ENCODE measurements at places on chromosomes 16 and 17. TPM values are rescaled to one million over a fixed set of nuclear protein-coding genes. Genes with fewer than 3 reads are reported as not detected.

Gene MSLN
- total RNA-seq = not detected

DNA sequence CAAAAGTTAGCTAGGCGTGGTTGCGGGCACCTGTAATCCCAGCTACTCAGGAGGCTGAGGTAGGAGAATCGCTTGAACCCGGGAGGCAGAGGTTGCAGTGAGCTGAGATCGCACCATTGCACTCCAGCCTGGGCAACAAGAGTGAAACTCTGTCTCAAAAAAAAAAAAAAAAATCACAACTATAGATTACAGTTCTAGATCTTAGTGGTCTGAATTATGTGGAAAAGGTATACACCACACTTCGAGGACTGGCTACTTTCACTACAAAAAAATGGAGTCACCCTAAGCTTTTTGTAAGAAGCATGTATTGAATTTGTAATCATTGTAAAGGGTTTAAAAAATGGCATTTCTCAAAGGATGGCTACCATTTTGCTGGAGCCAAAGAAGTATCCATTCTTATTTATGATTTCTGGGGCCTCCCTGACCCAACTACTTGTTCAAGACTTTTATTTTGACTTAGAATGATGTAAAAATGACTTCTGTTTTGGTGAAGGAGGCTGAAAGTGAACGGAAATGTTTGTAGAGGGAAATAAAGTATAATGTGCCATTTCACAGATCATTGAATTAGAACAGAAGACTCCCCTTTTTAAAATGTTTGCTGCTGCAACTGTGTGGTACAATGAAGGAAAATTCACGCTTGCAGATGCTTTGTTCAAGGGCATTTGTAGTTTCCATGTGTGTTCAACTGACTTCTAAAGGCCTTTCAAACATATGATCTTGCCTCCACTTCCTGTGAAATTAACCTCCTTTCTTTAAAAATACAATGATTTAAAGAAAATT is 37.1 kb upstream of the NOL11 start:
- DNase-seq = no peak

Gene GDPD1
- 3.2 TPM for total RNA-seq

- no peak for DNase-seq
Observed at GRCh38 chr17:64580384-64581315, 73.9 kb downstream of the CEP95 start.

Gene JPH3
- not detected for total RNA-seq

DNA sequence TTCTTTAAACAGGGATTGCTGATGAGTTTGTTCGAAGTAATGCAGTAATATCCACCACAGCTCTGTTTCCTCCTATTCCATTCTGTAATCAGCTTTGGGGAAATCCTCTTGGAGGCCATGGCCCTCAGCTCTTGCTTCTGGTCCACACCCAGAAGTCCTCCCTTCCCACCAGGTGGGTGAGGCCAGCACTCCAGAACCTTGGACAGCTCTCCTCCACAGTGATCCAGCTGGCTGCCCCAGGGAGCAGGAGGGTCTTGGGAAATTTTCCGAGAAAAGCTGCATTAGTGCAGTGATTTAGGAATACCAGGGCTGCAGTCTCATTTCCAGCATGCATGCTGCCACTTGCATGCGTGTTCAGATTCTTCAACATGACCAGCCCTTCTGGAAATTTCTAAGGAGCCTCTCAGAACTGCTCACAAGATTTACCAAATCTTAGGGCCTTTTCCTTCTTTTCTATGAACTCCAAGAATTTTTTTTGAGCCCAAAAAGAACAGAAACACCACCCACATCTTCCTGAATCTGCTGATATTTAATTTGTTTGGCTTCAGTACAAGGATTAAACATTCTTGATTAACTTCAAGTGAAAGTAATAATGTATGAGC is 4.2 kb downstream of the SMPD3 start:
- no peak for DNase-seq

Gene TERB1
- not detected for total RNA-seq

Gene CYBC1
- 253 TPM for total RNA-seq

- no peak for DNase-seq
Observed at GRCh38 chr17:17403065-17403464, 73.7 kb upstream of the MED9 start.

DNA sequence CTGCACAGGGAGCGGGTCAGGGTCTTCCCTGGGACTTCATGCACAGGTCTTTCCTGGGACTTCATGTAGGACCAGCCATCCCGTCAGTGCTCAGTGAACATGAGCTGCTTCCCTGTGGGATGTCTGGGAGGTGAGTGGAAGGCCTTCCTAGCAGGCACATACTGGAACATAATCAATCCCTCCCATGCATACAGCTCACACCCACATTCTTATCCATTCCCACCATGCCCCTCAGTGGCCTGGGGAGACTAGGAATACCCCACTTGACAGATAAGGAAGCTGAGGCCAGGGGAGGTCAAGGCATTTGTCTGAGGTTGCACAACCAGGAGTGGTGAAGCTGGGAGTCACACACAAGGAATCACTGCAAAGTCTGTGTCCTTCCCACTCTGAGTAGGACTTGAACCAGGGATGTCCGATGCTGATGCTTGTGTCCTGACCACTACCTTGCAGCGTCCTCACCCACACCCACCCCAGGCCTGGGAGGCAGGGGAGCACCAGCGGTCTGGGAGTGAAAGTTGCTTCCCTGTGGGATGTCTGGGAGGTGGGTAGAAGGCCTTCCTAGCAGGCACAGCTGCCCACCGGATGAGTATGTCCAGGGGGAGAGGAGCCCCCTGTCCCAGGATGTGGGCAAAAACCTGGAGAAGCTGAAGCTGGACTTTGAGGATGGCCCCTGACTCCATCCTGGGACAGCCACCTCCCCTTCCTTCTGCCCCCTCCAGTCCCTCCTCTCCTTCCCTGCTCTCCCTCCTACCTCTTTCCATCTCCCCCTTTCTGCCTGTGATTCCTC is 1.0 kb upstream of the NLRC5 start:
- no peak for DNase-seq

Gene TP53TG3D
- not detected for total RNA-seq

DNA sequence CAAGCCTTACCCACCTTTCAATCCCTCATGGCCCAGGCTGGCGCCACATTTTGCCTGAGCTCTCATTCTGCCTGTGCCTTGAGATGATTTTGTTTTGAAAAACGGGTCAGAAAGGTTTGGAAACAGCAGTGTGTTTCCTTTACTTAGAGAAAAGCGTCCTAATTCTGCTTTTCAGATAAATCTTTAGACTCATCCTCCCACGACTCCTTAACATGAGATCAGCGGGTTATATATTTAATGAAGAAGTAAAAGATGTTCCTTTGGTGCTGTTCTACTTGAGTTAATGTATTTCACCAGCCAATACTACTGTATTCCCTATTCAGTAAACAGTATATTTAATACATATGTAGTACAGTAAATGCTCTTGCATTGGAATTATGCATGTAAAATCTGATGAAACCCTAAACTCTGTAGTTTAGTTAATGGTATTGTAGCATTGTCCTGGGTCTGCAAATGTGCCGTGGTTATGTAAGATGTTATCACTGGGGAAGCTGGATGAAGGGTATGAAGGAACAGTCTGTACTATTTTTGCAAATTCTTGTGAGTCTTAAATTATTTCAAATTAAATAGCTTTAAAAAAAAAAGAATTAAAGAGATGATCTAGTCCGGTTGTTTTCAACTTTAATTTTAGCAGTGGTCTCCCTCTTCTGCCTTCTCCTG is 199.4 kb upstream of the CACNG5 start:
- no peak for DNase-seq

DNA sequence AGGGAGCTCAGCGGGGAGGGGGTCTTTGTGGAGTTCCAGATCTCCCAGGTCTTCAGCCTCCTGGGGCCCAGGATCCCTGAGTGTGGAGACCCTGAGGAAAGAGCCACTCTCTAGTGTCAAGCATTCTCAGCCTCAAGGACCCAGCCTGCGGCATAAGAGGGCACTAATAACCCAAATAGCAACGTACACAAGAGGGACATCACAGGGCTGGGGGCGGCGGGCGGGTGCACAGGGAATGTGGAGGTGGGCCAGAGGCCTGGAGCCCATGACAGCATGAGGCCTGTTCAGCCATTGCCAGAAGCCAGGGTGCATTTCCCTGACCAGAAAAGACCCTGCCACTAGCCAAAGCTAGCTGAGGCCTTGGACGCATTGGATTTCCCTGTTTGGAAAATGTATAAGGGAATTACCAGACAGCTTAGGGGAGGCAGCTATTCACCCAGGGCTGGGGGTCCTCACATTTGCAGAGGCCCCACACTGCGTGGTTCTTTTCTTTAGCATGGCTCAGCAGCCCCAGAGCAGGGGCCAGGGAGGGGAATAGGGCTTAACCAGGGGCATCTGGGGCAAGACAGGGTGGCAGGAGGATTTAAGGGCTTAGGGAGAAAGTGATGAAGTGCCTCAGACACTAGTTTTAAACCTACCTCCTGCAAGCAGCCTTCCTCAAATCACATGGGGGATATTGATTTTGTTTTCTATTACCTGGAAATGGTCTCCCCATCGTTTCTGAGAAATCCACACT is 13.5 kb upstream of the ALOX15B start:
- no peak for DNase-seq

All from activated T-helper 1 cell treated with anti-CD3 and anti-CD28 coated beads, Interleukin-12 subunit alpha, Interleukin-12 subunit beta, Interleukin-2, Interleukin-4 antibody, amounts not matched to agents 30 ng/mL and 10 ng/mL and 1 ng/mL, durations not matched to agents 14 hours and 24 hours and 36 hours (primary cell).